Progenitor cell of endocrine pancreas (in vitro differentiated cells): ENCODE measurements at places on chromosomes 4 and X. TPM values are rescaled to one million over a fixed set of nuclear protein-coding genes. Genes with fewer than 3 reads are reported as not detected.
A peak's percentile ranks its signal among the peaks of the same experiment; 100 is the strongest.

MAGED4 gene
- total RNA-seq, result 127 and 128 TPM in 2 replicates

- no peak for DNase-seq
Observed at GRCh38 chr4:17511051-17511450, 839 bp downstream of the QDPR start.

DNA sequence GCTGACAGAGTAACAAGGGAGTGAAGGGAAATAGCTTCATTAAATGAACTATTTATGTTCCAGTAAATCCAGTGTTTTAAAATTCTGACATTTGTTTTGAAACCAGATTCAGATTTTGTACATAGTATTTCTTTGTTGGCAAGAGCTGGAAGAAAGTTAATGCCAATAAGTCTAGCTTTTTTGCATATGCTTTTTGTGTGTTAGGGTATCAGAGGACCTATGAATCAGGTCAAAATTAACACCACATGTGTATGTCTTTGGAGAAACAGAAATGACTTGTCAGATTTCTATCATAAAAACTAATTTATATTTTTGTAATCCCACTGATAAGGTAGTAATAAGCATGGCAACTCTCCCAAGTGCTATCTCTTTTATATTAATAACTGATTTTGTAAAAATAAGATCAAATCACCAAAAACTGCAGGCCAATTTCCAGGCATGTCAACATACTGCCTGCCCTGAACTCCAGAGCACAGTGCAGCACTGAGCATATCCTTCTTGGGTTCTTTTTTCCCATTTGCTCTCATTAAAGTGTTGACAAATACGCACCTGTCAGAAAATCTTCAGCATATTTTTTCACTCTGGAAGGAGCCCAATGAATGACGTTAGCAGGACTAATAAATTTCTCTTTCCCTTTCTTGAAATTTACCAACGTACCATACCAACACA is 65.5 kb downstream of the SH3RF1 start:
- DNase-seq, result no peak

GIMD1 gene
- not detected in 2 replicates for total RNA-seq

ADH1B gene
- 0.29 and 0.53 TPM in 2 replicates for total RNA-seq

TLR10 gene
- 1.7 and 2.1 TPM in 2 replicates for total RNA-seq

DNA sequence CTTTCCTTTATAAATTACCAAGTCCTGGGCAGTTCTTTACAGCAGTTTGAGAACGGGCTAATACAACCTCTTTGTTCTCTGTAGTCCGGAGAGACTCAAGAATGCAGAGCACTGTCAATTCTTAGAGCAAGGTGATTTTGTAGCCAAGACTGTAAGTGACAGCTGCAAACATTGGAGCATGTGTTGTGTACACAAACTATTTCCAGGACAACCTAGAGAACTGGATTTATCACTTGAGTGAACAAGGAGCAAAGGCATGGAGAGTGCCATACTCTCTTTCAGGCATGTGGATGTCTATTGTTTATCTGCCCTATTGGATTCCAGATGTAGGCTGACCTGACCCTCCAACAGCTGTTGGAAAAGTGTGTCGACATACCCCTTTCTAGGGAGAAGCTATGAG is 153.9 kb downstream of the SPANXN3 start:
- DNase-seq, result no peak

DNA sequence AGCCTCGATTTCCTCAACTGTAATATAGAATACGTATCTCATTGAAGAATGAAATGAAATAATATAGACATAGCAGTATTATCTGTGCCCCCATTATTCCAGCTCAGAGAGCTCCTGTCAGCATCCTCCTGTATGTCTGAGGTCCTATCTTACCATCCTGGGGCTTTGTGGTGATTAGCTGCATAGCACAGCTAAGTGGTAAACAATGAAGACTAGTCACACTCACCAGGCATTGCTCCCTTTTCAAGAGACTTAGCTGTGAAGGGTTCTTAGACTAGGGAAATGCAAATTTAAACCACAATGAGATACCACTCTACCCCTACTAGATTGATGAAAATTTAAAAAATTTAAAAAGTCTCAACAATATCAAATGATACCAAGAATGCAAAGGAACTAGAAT is 172.9 kb downstream of the SLC39A8 start:
- DNase-seq, result no peak

- no peak for DNase-seq
Observed at GRCh38 chr4:62455871-62456270, 1255.7 kb downstream of the ADGRL3 start.

GRCh38 chr4:138090150-138090917 is 151.8 kb downstream of the SLC7A11 start:
- DNase-seq, result peak; percentile 52

DNA sequence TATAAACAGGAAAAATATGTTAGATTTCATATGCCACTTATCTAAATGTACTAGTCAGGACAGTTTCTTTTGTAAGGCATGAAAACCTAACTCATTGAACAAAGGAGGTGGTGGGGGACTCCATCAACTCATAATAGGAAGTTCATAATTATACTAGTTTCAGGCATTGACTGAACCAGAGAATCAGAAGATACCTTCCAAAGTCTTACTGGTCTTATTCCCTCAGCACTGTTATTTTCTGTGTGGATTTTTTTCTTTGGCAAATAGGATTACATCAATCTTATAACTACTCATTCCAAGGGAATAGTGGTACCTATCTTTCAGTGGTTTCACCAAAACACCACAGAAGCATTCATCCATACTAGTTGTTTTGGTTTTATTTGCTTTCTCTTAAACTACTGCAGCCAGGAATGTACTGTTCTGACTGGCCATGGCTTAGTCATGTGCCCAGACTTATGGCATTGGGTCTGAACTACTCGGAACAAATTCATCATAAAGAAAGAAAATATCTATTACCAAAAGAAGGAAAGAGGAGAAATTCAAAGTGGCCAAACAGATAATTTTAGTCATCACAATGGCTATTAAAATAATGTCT is 273.9 kb downstream of the ARAP2 start:
- DNase-seq, result no peak

HS6ST2 gene
- 14.8 and 23.6 TPM in 2 replicates for total RNA-seq

ZNF711 gene
- total RNA-seq, result 36.0 and 36.2 TPM in 2 replicates

DNA sequence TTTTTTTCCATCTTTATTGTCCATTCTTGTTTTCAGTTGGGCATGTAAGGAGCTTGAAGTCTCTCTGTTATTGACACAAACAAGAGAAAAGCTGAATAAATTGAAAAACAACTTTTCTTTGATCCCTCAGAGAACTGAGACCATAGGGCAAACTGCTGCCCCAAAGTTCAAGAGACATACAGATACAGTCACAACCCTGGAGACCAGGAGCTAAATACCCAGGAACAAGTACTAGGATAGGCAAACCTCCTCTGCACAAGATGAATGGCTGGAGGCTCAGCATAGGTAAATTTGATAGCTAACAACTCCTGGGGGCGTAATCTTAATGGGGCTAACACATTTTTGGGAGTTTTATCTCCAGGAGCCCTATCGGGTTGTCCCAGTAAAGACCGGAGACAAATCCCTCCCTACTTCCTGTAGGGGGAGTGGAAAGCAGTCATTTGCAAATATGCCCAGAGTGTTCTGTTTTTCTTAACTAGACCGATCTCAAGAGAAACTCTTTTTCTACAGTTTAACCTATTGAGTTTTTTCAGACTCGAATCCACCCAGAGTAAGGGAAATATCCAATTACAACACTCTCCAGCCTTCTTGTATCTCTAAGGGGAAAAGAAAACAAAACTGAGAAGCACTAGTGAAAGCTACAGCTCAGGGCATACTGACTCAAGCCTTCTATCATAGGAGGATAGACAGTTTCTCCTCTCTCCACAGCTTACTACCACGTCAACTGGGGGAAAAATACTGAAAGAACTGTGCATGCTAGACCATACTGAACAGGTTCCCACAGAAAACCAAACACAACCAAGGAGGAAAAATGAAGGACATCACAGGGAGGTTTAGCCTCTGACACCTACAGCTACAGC is 23.1 kb downstream of the MAGEA8 start:
- no peak for DNase-seq

RNF150 gene
- 20.0 and 23.1 TPM in 2 replicates for total RNA-seq

DNA sequence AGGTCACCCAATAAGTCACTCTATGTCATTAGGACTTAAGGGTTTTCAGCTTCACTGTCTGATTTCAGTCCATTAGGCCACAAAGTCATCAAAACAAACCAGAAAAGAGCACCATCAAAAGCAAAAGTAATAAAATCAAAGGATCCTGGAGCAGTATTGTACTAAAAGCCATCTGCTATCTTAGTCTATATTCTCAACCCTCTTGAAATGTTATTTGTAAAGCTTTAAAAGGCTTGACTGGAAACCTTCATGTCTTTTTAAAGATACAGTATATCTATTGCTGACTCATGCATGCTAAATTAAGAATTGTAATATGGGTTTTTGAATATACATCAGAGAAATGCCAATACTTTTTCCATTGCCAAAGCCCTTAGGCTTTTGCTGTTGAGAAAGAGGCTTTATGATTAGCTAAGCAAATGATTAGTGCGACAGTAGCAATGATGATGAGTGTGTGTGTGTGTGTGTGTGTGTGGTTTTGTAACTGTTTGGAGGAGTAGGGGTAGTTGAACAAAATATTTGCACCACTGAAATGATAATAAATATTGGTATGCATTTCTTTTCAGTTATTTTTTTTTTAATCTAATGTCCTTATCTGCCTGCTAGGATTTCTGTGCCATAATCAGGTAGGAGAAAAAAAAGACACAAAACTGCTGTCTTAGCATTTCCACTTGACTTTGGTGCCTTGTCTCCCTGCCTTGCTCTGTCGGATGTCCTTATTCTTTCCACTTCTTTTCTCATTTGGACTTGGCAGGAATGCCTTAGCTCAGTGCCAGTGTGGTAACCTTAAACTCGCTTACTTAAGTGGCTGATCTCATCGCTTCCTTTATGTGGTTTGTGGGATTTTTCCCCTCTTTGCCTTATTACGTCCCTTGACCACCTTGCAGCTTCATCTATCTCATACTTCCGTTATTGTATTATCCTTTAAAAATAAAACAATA is 119.7 kb downstream of the PCDH7 start:
- DNase-seq, result no peak

MMRN1 gene
- total RNA-seq, result 1.6 and 1.7 TPM in 2 replicates

DNA sequence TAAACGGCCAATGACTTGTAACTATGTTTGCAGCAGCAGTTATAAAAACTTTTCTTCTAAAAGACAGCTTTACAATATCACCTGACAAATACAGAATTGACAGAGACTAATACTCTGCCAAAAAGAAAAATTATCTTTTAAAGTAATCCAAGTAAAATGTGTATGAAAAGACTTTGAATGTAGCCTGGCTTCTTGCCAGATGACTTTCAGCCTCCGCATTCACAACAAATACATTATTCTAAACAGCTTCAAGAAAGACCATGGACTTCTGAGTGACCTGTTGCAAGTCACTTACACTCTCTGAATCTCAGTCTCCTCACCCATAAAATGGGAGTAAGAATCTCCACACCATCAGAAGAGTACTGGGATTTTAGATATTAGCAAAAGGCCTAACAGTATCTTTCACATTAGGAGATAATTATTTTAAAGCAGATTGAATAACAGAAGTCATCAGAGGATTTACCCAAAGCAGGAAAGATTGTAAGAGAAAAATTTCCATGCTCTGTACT is 2.5 kb downstream of the ADAMTS3 start:
- DNase-seq, result no peak

DNA sequence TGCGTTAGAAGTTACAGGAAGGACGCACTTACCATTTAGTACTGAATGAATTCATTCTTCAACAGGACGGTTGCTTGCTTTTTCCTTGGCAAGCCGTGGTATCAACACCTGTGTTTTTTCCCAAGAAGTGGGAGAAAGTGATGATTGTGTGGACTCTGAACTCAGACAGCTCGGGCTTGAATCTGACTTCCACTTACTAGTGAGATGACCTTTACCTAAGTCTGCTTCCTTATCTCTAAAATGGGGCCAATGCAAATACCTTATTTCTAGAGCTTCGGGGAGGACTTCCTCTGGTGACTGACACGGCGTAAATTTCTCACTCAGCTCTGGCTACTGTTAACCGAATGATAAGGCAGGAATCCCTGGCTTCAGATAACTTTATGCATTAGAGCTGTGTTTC is 146.8 kb upstream of the RBPJ start:
- DNase-seq, result no peak

TEX13B gene
- not detected in 2 replicates for total RNA-seq

- DNase-seq, result no peak
Observed at GRCh38 chr4:6338175-6338950, 68.7 kb downstream of the WFS1 start.

- DNase-seq, result no peak
Observed at GRCh38 chrX:38332505-38332904, 5.2 kb upstream of the RPGR start.
